ENCODE measurements at places on chromosomes 5 and 9. TPM values are rescaled to one million over a fixed set of nuclear protein-coding genes. Genes with fewer than 3 reads are reported as not detected.

DNA sequence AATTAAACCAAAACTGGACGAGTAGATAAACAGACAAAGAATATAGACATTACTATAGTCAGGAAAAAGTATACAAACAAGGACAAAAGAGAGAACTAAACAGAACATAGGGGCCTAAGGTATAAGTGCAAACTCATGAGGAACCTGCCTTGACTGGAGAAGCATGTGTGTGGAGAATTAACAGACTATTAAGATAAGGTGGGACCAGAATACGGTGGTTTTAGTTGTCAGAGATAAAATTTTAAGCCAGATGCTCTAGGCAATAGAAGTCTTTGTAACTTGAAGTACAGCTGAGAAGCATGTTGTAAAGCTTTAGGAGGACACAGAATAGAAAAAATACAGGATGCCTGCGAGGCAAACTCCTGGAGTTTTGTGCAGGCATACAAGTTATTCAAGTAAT, 707.1 kb downstream of the PTPRD start:
- no peak for DNase-seq

DNA sequence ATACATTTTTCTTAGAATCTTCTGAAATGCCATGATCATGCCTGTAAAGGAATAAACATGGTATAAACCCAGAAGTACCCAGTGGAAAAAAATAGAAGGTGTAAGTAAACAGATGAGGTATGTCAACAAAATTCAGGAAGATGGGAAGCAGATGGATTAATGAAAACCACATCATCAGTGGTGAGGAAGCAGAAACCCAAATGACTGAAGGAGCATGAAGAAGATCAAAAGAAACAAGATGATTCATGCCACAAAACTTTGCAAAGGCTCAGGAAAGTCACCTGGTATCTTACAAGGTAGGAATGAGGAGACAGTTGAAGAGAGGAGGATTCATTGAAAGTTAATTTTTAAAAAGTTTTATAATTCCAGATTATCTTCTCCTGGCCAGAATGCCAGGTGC, 132.8 kb upstream of the PAPPA start:
- no peak for DNase-seq

PITX1 gene
- total RNA-seq: not detected

DNA sequence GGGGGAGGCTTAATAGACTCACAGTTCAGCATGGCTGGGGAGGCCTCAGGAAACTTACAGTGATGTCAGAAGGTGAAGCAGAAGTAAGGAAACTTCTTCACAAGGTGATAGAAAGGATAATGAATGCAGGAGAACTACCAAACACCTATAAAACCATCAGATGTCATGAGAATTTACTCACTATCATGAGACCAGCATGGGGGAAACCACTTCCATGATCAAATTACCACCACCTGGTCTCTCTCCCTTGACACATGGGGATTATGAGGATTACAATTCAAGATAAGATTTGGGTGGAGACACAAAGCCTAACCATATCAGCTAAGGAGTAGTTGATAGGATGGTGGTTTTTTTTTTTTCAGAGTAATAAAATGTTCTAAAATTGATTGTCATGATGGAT, 201.8 kb downstream of the CDH12 start:
- DNase-seq: no peak

DNA sequence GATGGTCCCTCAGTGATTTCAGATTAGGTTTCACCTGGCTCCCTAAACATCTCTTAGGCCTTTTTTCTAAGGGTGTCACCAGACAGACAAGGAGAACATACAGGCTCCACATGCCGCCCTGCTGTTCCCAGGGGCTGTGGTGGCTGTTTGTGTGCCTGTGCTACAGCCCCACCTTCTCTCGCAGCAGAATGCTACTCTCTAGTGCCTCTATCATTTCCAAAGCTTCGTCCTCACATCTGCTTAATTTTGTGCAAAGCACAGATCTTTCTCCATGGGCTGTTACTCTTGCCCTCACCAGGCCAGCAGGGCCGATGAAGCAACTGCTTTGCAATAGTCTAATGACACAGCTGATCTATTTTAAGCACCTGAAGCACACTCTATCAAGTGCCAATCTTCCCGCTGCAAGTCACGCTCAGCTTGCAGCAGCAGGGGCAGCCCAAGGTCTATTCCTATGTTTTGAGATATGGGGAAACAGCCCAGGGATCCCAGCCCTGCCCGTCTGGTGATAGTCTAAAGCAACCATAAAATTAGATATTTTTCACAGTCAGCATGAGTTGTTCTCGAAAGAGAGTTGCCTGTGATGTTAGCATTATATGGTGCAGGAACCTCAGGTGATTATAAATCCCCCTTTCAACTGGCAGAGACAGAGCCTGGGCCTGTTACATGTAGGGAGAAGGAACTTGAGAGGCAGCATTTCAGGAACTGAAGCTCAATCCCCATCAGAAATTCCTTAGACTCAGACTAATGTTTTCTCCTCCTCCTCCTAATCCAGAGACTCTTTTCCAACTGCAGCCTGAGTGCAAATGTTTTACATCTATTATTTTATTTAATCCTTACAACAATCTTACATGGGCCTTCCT, 12.7 kb downstream of the ABLIM3 start:
- DNase-seq: no peak

FAXDC2 gene
- 4.0 TPM for total RNA-seq

DNA sequence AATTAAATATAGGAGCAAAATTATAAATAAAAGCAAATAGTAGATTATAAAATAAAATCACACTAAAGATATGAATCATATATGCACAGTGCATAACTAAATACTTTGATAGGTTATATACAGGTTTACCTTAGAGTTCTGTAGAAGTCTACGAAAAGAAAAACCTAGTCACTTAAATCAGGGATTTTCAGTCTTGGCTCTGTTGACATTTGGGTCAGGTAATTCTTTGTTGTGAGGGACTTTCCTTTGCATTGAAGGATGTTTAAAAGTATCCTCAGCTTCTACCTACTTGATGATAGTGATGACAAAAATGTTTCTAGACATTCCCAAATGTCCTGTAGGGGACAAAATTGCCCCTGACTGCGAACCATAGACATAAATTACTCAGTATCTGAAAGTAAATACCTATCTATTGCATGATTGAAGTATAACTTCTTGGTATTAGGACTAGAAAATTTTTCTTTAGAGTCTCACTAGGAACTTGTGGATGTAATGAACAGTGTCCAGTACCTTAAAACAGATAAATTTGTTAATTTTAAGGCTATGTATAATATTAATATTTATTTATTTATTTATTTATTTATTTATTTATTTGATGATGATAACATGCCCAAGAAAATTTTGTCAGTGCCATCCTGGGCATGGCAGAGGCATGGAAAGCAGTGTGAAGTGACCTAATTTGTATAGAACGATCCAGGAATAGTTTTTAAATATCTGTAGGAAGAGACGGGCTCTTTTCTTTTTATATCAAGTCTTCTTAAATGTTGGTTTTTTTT, 44.0 kb upstream of the LRRC70 start:
- DNase-seq: no peak

DNA sequence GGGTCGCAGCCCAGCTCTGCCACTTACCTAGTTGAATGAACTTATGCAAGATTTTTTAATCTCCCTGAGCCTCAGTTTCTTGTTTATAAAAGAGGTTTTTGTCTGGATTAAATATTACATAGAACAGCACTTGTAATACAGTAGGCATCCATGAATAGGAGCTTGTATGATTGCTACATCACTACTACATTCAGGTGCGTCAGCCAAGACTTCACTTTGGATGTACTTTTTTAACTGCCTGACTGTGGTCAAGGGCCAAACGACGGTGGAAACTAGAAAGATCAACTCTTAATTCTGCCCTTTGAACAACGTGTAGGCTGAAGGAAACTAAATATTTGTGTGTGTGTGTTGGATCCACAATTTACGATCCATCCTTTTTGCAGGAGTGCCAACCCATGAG, 172.8 kb downstream of the RFK start:
- no peak for DNase-seq

- DNase-seq: no peak
These were observed 86.9 kb downstream of the BASP1 start for GRCh38 chr5:17304282-17304681.

GRCh38 chr9:76267284-76267652, 127.0 kb downstream of the RFK start:
- DNase-seq: no peak

DNA sequence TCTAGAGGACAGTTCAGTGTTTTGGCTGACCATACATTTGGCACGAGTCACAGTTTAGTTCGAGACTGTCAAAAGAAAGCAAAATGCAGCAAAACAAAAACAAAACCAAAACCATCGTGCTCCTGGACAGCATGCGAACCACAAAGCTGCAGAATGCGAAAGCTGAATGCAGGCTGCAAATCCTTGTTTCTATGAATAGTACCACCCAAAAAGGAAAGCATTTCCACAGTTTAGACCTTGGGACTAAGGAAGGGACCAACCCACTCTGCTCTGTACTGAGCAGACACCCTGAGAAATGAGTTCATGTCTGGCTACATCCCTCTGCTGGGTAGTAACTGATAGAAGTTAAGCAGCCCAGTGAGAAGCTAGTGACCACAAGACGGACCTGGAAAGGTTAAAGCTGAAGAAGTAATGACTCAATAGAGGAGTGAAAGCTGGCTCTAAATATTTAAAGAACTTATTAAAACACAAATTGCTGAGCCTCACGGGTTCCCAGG, 3.9 kb downstream of the GCNT4 start:
- DNase-seq: peak; percentile 50

GRCh38 chr5:123105864-123106263, 16.8 kb downstream of the PRDM6 start:
- no peak for DNase-seq

DNA sequence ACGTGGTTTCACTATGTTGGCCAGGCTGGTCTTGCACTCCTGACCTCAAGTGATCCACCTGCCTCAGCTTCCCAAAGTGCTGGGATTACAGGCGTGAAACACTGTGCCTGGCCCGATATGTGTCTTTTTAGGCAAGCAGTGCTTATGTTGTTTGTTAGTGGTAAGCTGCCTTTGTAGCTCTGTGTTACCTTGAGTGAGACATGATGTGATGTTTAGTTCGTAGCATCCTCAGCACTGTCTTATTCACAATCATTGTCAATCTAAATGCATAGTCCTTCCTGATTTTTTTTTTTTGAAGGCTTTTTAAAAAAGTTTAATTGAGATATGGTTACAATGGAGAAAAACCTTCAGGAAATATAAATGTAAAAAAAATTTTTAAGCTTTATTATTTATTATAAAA, 45.5 kb downstream of the EXOSC2 start:
- no peak for DNase-seq

AMBP gene
- total RNA-seq: not detected

GRCh38 chr5:139294374-139295165, 1.0 kb downstream of the MATR3 start:
- DNase-seq: peak; percentile 73

DNA sequence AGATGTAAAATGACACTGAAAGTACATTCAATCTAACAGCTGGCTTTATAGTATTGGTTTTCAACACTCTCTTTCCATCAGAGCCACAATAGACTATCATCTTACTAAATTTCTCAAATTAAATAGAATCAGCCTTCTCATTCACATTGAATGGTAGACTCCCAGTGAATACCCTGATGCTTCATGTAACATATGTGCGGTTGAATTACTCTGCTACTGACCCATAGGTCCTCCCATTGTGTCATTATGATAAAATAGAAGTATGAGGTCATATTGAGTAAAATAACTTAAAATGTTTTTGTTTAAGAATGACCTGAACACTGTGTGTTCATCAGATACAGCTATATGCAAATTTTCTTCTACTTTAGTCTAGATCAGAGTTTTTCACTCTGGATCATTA, 75.9 kb upstream of the ADAMTSL1 start:
- DNase-seq: no peak

DNA sequence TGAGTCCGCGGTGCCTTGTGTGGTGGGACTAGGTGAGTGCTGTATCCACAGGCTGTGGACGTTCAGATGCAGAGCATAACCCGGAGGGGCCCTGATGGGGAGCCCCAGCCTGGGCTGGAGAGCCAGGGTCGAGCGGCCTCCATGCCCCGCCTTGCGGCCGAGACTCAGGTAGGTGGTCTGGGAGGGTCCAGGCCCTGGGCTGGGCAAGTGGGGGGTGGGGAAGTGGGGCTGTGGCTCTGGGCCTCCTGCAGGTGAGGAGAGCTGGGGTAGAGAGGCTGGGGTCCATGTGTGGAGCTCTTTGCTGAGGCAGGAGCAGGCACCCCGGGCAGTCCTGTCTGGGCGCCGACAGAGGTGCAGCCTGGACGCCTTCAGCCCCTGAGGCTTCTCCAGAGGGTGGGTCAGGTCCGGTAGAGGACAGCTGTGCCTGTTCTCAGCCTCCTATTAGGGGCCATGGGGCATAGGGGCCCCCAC, 241.1 kb downstream of the CACNA1B start:
- no peak for DNase-seq

GRCh38 chr9:97990259-97990658, 7.1 kb downstream of the ANP32B start:
- no peak for DNase-seq

DNA sequence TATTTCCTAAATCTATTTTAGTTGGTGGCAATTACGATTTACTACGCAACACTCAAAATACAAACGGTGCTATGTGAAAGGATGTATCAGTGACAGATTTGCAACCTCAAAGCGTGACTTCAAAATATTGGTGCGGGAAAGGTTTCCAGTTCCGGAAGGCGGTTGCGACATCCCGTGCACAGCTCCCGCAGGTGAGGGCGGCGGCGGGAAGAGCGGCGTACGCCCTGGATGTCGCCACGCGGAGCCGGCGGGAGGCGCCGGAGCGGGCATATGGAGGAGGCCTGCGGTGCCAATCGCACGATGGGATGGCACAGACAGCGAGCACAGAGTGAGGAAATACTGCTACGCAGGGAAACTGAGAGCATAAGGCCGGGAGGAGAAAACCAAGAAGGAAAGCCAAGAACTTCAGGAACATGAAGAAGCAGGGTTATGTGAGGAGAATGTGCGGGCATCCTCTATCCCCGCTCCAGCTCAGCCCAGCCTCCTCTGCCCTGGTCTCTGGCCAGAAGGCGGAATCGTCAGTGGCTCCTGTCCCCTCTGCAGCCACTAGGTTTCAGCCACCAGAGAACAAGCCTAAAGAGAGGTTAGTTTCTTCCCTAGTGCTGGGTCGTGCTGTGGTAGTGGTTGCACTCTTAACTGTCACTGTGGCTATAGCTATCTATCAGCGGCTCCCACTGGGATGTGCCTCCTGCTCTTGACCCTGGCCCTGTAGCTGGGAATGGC, 378.1 kb upstream of the TLE4 start:
- DNase-seq: no peak

GOLPH3 gene
- total RNA-seq: 66.8 TPM

DNA sequence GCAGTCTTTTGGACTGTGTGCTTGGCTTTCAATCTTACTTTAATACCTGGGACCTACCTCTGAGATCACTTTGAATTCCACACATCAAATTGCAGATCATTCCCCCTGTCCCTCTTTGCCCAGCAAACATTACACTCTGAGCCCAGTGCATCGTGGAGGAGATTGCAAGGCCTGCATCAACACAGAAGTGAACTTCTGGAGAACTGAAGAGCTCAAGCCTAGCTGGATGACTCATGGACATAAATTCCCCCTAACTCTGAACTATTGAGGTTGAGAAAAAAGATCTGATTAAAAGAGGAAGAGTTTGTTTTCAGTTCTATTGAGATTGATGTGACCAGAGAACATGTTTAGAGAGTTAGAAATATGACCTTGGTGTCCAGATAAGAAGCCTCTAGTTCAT, 316.0 kb upstream of the DMAC1 start:
- DNase-seq: no peak

All from CD4-positive, CD25-positive, alpha-beta regulatory T cell (primary cell).